ENCODE measurements at places on chromosomes 13 and 19.
A peak's percentile ranks its signal among the peaks of the same experiment; 100 is the strongest.

- no peak for DNase-seq
These were observed 15.9 kb downstream of the CBY2 start for GRCh38 chr13:45718063-45718462.

DNA sequence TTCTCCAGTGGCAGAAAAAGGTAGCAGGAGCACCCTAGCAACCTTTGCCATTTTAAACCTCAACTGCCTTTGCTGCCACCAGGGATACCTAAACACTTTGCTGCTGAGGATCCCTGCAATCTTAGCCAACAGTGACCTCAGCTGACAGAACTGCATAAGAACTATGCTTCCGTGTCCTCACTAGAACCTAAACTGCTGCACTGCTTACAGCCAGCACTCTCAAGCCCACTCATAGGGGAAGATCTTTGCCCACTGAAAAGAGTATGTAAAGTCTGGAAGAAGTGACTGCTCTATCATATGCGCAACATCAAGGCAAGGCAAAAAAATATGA, 270.0 kb upstream of the PCDH20 start:
- no peak for DNase-seq

DNA sequence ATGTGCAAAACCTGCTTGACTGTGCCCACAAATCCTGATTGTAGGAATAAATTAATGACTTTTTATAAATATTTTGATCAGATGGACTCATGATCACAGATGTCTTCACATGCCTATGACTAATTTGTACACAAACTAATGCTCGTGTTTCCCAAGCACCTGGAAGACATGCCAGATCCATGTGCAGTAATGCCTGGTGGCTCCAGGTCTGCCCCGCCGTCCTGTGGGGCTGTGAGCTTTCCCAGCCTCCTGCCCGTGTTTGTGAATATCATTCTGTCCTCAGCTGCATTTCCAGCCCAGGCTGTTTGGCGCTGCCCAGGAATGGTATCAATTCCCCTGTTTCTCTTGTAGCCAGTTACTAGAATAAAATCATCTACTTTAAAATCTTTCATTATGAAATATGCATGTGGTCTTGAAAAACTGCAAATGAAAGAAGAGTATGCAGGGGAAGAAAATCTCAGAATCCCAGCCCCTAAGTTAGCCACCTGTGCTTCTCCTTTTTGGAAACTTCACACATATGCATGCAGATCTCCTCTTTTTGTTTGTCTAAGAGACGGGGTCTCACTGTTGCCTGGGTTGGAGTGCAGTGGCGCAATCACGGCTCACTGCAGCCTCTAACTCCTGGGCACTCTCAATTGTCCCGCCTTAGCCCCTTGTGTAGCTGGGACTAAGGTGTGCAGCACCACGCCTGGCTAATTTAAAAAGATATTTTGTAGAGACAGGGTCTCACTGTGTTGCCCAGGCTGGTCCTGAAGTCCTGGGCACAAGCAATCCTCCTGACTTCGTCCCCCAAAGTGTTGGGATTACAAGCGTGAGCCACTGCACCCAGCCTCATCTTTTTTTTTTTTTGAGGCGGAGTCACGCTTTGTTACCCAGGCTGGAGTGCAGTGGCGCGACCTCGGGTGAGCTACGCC, 6.2 kb downstream of the RPL28 start:
- no peak for DNase-seq

DNA sequence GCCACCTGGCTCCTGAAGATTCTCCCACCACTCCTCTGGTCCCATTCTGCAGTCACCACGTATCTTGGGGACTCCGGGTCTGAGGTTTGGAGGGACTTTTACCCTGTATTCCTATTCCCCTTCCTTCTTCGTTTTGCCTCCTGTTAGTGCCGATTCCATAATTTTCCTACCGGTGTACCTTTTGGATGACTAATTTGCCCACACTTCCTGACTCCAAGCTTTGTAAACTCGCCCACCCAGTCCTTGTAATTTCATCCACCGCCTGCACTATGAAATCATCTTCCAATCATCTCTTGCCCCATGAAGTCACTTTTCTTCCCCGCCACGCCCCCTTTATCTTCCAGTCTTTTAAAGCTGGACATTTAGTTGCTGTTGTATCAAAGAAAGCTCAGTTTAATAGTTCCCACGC, 572 bp downstream of the UCHL3 start:
- no peak for DNase-seq

GRCh38 chr13:95499811-95500712, 52.5 kb upstream of the CLDN10 start:
- no peak for DNase-seq

DNA sequence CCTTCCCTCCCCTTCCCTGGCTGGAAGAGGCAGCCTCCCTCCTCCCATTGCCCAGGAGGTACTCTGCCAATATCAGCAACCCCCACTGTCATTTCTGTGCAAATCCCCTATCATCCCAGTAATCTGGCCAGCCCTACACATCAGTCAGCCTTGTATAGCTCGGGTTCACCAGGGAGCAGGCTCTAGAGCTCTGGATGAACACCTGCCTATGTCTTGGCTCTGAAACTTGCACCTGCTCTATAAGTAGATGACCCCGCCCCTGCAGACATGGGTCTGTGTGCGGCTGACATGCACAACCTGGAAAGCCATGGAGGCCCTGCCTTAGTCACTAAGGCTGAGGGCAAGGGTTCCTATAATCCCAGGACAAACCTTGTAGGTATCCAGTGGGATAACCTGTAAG, 1042.9 kb downstream of the UQCRFS1 start:
- DNase-seq = no peak

GRCh38 chr13:59865398-59865797, 298.3 kb downstream of the DIAPH3 start:
- no peak for DNase-seq

- DNase-seq = no peak
These were observed 16.0 kb downstream of the ALOX5AP start for GRCh38 chr13:30751183-30751933.

- DNase-seq = no peak
These were observed 120.8 kb upstream of the PCDH20 start for GRCh38 chr13:61536433-61536832.

GRCh38 chr19:44277331-44277730, 17.6 kb downstream of the ZNF233 start:
- no peak for DNase-seq

GRCh38 chr13:49681842-49682435, 9.3 kb downstream of the EBPL start:
- DNase-seq = no peak

DNA sequence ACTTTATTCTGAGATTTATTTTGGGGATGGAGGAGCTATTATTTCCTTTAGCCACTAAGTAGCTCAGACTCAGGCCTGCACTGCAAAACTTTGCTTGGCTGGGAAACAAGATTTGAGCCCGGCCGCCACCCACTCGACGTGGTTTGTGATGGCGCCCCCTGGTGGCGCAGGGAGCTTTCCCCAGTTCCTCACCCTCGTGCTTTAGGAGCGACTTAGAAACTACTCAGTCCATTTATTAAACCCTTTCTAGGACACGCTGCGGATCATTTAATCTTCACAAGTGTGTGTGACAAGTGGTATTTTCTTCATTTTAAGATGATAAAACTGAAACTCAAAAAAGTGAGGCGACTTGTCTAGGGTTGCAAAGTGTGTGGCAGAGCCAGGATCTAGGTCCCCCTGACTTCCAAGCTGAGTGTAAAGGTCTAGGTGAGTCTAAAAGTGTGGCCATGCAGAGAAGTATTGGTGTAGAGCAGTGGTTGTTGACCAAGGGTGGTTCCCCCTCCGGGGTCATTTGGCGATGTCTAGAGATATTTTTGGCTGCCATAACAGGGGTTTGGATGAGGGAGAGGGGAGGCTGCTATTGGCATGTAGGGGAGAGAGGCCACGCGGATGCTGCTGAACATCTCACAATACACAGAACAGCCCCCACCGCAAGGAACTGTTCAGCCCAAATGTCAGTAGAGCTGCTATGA, 2.2 kb downstream of the CXCL17 start:
- DNase-seq = peak; percentile 83

DNA sequence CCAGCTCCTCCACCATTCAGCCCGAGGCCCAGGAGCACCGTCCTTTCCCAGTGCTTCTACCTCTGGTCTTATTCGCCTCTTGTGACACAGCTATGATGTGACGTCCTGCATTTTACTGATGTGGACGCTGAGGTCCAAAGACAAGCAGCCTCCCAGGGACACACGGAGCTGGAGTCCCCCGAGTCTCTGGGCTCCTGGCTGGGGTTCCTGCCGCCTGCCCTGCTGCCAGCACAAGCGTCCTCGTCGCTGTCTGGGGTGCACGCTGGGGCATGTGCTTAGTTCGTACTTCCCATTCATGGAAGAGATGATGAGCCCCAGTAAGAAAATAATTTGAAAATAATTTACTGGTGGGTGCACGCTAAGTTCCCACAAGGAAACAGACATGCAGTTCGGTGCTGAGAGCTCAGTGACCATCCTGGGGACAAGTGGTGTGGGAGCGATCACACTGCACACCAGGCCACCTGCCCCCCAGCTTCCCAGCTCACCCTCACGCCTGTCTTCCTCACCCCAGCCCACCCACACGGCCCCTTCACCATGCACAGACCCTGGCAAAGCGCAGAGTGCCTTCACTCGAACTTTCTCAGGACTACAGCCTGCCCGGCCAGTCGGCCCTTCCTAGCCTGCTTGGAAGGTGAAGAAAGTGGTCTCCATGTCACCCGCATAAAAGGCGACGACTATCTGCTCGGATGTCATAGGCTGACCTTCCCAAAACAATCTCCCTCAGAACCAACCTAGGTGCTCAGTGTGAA, 14.2 kb upstream of the CFAP97D2 start:
- DNase-seq = no peak

GRCh38 chr13:31278869-31279268, 79.1 kb downstream of the B3GLCT start:
- DNase-seq = no peak

DNA sequence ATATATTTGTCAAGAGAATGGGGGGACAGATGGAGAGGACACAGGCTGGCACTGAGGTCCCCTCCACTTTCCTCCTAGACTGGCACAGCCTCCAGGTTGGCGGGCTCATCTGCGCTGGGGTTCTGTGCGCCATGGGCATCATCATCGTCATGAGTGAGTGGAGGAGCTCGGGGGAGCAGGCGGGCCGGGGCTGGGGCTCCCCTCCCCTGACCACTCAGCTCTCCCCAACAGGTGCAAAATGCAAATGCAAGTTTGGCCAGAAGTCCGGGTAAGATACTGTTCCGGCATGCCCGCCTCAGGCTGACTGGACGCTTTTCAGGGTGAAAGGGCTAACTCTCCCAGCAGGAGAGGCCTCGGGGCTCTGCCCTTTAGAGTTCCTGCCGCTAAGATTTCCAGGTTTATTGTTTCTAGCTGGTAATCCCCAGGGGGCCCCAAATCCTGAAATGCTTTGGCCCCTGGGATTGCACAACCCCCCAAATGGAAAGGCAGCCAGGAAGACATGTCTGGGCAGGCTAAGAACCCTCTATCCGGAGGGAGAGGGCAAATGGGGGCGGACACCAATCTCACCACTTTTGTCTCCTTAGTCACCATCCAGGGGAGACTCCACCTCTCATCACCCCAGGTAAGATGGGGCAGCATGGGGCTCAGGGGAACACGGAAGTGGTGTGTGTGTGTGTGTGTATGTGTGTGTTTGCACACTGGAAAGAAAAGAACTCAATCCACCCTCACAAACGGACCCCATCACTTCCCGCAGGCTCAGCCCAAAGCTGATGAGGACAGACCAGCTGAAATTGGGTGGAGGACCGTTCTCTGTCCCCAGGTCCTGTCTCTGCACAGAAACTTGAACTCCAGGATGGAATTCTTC, 7.3 kb downstream of the FXYD3 start:
- DNase-seq = no peak

DNA sequence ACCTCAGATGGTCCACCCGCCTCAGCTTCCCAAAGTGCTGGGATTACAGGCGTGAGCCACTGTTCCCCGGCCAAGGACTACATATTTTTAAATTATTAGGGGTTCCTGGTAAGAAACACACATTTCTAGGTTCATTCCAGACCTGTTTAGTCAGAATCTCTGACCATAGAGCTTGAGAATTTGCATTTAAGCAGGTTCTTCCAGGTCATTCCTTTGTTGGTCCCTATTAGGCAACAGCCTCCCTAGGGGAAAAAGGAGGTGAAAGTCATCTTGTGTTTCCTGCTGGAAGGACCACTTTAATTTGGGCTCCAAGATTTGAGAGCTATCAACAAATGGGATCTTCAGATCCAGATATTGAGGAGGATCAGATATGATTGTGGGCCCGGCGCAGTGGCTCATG, 16.3 kb downstream of the S1PR2 start:
- DNase-seq = no peak

GRCh38 chr19:46023311-46023779, 492 bp upstream of the PGLYRP1 start:
- no peak for DNase-seq

DNA sequence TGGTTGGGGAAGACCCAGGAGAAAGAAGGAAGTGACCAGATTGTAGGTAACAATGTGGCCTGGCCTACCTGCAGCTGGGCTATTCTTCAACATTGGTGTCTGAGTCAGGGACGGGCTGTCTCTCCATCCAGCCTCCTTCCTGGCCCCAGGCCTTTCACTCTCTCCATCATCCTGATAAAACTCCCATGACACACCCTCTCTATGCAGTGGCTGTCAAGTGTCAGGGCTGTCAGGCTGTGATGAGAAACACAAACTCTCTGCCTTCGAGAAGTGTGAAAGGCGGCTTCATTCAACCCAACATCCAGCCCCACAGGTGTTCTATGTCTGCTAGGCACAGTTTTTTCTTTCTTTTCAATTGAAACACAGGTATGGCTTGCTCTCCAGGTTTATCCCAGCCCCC, 153.3 kb upstream of the VSTM2B start:
- DNase-seq = no peak

DNA sequence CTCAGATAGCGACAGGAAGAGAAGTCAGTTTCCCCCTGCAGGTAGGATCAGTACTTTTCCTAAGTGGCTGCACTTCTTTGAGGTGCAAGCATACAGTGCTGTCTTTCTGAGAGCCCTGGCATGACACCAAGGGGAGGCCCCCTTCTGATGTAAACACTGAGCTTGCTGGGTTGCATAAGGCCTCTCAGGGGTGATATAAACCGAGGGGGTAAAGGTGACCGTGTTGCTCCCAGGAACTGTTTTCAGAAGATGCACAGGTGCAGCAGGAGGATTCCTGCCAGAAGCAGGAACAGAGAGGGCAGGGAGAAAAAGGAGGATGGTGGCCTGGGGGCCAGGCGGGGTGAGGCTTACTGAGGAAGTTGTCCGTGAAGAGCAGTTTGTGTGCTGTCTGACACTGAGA, 74.0 kb upstream of the ZNF30 start:
- no peak for DNase-seq

Measured in B cell (primary cell).